Stimulated activated CD4-positive, alpha-beta T cell treated with anti-CD3 and anti-CD28 coated beads, Interleukin-4, amount 100 ng/mL, for 24 hours (primary cell): ENCODE measurements at places on chromosomes 13 and 19.
A peak's percentile ranks its signal among the peaks of the same experiment; 100 is the strongest.

DNA sequence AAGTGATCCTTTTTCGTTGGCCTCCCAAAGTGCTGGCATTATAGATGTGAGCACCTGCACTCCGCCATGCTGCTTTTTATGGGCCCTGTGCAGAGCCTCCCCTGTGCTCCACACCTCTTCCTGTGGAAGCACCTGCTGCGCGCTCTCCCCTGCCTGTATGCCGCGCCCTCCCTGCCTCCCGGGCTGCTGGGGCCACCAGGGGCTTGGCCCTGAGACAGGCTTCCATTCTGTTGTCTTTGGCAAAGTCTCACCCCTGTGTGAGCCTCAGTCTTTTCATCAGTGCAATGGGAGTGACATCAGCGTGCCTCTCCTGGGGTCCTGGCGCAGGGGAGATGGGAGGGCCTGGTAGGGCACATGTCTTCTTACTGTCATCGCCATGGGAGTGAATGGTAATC, 1.3 kb downstream of the FAM174C start:
- DNase-seq, result peak; percentile 42

DNA sequence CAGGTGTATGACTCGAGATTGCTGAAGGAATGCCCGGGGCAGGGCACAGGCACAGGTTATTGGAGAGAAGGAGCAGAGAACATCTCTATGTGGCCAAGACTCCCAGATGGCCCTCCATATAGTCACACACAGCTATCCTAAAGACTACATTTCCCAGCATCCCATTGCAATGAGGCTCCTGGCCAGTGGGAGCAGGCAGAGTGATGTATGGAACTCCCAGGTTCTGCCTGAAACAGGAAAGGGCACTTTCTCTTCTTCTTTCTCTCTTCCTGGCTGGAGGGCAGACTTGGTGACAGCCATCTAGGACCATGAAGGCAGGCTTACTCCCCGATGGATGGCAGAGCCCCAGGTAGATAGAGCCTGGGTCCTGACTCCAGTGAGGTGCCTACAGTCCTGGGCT, 13.5 kb downstream of the PPP1R13L start:
- DNase-seq, result no peak

GRCh38 chr13:31878052-31878451, 138.7 kb downstream of the RXFP2 start:
- DNase-seq, result no peak

DNA sequence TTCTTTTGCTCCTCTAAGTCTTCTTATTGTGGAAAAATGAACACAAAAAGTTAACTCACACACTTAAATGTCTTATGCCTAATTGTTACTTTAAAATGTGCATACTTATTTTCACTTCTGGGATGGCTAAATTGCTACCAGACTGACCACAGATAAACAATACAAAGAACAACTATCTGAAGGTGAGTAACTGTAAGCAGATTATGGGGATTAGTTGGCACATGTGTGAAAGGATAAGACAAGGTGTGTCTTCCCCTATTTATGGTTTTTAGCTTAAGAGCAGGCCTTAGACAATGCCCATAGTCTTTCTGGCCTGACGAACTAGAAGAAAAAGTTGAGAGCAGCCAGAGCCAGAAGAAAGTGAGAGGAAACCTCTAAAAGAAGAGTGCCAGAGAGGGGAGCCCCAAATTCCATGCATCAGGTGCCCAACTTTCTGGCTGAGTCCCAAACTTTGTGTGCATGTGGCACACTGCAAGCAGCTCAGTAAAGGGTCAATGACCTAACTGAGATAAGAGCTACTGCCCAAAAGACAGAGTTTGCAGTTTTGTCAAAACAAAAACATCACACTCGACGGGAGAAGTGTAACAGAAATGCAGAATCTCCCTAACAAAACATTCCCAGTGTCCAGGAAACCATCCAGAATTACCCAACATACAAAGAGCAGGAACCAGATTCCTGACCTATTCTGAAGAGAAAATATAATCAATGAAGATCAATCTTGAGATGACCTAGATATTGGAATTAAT, 375.4 kb downstream of the KCNRG start:
- no peak for DNase-seq

- DNase-seq, result peak; percentile 80
Observed at GRCh38 chr19:1074544-1075283, 7.7 kb downstream of the ARHGAP45 start.

DNA sequence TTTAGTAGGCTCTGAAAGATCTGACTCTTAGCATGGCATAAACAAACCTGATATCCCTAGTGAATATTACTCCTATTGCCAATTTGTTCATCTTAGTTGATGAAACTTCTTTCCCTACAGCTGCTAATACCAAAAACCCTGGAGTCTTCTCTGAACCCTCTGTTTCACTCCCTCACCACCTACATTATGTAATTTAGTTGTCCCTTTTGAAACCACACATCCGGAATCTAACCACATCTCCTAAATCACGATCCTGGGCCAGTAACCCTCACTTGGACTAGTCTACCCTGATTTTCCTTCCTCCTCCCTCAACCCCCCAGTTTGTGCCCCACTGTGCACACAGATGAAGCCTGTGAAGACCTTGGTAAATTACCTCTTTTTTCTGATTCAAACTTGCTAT, 1.2 kb downstream of the ZNF256 start:
- no peak for DNase-seq

GRCh38 chr19:1466461-1467214, 12.4 kb downstream of the C19orf25 start:
- DNase-seq, result no peak
